RPMI7951 (cell line): ENCODE measurements at places on chromosomes 5 and 9. TPM values are rescaled to one million over a fixed set of nuclear protein-coding genes. Genes with fewer than 3 reads are reported as not detected.

GRCh38 chr5:126499853-126500342, 76.7 kb downstream of the GRAMD2B start:
- DNase-seq: no peak

- no peak for DNase-seq
These were observed 1.2 kb downstream of the ARRDC1 start for GRCh38 chr9:137606734-137607138.

FREM1 gene
- 0.60 and 0.88 TPM in 2 replicates for total RNA-seq

- DNase-seq: peak; percentile 57
These were observed 15.5 kb upstream of the NCS1 start for GRCh38 chr9:130156672-130157071.

- no peak for DNase-seq
These were observed 8.1 kb downstream of the SEC61B start for GRCh38 chr9:99230206-99230605.

- no peak for DNase-seq
These were observed 1402.7 kb upstream of the DMAC1 start for GRCh38 chr9:9202276-9202675.

- DNase-seq: no peak
These were observed 136.6 kb downstream of the SEC61B start for GRCh38 chr9:99358668-99359067.

DNA sequence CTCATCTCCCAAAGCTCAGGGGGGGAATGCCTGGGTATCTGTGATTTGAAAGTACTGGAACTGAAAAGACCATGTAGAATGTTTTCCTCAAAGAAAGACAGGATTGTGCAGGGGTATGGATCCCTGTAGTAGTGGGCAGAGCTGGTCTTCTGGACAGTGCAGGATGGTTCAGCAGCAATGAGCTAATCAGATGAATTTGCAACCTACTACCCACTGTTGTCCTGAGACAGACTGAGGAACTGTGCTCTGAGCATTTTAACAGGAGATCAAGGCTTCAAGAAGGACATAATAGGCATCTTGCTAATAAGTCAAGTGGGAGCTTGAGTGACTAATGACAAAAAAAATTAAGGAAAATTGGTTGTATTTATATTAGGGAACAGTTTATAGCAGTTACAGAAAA, 61.7 kb downstream of the FYB1 start:
- DNase-seq: no peak

DNA sequence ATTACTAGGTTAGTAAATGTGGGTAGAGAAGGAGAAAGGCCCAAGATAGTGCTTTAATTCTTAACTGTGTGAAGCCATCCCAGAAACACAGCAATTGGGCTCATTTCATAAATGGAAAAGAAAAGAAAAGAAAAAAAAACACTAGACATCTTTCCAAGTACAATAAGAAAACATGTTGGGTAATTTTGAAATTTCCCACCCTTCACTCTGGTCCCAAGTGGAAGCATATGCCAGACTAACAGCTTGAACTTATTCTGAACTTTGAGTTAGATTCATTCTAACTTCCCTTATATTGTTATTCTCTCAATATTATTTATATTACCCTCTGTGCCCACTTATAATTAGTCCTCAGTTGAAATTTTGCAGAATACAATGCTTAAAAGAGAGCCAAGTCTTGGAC, 113.4 kb upstream of the GHR start:
- no peak for DNase-seq

- no peak for DNase-seq
These were observed 24.0 kb downstream of the NKD2 start for GRCh38 chr5:1032551-1033027.

GRCh38 chr9:81822301-81822865, 105.8 kb upstream of the SPATA31D4 start:
- DNase-seq: no peak

DNA sequence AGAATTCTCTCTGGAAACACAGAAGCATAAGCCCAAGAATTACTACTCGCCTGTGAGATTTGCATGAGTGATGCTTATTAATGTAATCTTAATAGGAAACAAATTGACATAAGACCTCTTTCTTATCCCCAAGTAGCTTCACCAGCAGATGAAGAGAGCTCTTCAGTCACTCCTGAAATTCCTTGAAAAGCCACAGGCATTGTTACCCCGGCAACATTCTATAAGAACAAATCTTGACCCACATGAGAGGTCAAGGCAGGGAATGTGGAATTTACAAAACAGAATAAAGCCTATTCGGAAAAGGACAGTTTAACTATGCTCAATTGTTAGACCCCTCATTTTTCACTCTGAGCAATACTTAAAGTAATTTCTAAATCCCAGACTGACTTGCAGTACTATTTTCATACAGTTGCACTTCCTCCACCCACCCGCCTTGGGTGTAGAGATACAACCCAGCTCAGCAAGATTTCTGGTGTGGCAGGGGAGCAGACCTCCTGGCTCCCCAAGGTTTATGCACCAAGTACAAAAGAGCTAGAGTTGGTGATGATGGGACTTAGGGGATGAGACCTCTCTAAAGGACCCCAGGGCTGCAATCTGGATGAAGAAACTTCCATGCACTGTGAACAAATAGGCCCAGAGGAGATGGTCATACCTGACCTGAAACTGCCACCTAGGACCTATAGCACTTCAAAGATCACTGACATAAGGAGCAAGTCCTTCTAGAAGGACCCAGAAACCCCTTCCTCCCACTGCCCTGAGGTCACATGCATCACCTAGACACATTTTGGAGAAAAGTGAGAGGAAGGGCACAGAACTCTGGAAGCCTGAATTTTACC, 242.1 kb downstream of the ZNF608 start:
- DNase-seq: peak; percentile 3

- peak; percentile 82 for DNase-seq
These were observed 295.7 kb upstream of the PTGER4 start for GRCh38 chr5:40383749-40384651.

GRCh38 chr5:10747678-10748622, 13.1 kb downstream of the DAP start:
- DNase-seq: no peak

DNA sequence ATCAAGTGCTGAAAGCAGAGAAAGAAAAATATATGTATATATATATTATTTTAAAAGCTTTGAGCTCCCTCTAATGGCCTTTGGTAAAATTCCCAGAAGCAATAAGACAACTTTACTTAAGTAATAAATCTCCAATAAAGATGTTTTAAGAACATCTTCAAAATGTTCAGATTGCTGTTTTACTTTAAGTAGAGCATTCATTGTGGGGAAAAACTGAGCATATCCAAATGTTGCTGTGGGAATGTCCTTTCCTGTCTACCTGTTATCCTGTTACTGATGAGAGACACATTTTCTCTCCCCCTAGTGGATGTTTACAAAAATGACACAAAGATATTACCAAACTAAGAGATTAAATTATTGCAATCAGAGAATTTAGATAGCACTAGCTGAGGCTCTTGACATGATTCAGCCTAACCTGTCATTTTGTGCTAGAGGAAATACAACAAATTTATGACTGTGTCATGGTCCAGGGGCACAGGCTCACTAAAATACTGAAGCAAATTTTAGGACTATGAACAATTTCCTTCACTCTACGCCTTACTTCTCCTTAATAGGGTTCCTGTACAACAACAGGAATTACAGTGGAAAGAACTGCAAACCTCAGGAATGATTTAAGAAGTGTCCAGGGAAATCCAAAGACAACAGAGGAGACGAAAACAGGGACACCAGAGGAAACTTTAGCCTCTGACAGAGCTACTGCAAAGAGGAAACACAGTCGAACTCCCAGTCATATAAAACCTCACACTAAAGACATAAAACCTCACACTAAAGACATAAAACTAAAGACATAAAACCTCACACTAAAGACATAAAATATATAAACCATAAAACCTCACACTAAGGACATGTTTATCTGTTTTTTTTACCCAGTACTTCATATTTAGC, 24.3 kb upstream of the PRRC1 start:
- peak; percentile 51 for DNase-seq

CCNJL gene
- total RNA-seq: 2.3 and 3.0 TPM in 2 replicates

FOXD4L6 gene
- total RNA-seq: not detected in 2 replicates

DNA sequence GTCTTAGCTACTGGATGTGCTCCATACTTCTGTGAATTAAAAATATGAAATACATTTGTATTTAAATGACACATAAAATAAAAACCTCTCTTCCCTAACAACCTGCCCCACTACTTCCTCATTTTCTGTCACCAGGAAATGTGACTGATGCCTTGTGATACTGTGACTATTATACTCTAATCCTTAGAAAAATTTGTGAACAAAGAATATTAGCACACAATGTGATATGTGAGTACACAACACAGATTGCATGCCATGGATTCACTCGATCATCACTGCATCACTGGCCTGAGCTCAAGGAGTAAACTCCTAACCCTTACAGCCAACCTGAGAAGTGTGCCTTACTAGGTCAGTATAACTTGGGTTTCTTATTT, 281.0 kb downstream of the EFNA5 start:
- DNase-seq: no peak

FRMD3 gene
- 0.10 and 0.36 TPM in 2 replicates for total RNA-seq

PCDHB15 gene
- 1.6 and 2.0 TPM in 2 replicates for total RNA-seq

DNA sequence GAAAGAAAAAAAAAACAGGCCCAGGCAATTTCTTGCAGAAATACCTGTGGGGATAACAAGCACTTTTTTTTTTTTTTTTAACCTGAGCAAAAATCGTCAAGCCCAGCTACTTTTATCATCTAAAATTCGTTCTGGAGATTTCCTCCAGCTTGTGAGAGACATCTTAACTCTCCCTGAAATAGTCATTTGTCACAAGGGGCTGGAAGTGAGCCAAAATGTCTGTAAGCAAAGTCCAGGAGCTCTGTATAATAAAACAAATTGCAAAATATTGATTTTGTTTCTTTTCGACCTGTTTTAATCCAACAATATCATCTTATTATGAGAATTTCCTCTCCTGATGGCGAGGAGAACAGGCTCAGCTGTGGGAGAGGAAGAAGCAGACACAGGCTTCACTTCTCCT, 168.4 kb downstream of the TTLL11 start:
- no peak for DNase-seq

CDC42SE2 gene
- 12.7 and 14.2 TPM in 2 replicates for total RNA-seq

- DNase-seq: peak; percentile 67
These were observed 143.8 kb upstream of the MAP3K1 start for GRCh38 chr5:56671571-56671970.

GRCh38 chr5:39455645-39456044, 30.9 kb upstream of the DAB2 start:
- DNase-seq: no peak

C8G gene
- not detected in 2 replicates for total RNA-seq

DNA sequence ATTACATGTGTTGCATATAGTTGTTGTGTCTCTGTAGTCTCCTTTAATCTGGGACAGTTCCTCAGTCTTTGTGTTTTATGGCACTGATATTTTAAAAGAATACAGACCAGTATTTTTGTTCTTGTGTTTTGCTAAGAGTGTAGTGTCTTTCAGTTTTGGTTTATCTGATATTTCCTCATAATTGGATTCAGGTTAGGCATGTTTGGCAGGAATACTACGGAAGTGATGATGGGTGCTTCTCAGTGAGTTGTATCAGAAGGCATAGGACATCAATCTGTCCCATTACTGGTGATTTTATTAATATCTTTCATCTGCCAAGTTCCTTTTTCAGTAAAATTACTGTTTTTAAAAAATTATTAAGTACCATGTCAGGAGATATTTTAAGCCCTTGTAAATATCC, 212.9 kb downstream of the ARHGEF28 start:
- no peak for DNase-seq

GRCh38 chr5:52892242-52892878, 96.8 kb upstream of the ITGA2 start:
- DNase-seq: no peak

DNA sequence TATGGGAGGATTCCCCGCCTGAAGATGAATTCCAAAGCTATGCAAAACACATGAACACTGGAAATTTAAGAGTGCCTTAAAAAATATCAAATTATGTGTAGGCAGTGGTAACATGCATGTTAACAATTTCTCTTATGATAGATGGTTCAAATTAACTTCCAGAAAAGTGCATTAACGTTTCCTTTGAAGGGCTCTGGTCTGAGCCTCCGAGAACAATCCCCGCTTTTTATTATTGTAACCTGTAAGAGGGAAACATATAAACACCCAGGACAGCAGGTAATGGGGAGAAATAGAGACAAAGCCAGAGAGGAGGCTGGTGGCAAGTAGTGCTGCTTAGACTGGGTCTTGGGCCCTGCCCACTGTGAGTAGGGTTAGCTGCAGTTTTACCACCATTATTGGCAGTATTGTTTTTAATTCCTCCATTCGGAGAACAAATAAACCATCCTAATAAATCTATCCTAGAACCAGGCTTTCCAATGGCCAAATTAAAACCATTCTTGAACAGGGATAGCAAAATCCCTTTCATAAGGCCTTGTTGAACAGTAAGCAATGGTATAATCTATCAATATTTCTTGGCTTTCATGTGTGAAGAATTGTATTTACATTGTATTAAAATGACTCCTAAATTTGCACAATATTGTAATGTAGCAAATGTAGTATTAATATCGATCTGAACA, 6.3 kb downstream of the NR2F1 start:
- no peak for DNase-seq

DNA sequence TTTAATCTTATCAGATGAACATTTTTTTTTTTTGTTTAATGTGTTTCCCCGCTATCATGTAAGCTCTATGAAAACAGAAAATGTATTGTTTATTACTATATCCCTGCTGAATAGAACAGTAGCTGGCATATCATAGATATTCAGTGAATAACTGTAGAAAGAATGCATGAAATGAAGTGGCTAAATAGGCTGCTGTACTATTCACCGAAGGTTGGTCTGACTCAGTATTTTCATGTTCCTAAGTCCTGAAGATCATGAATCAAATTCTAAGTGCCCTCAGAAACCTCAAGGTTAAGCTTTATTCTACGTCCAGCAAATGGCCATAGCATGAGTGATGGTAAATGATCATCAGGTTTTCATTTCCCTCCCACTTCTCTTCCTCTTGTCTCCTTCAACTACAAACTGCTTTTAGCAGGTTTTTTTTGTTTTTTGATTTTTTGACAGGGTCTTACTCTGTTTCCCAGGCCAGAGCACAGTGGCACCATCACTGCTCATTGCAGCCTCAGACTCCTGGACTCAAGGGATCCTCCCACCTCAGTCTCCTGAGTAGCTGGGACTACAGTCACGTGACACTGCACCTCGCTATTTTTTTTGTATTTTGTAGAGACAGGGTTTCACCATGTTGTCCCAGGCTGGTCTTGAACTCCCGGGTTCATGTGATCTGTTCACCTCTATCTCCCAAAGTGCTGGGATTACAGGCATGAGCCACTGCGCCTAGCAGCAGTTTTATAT, 19.1 kb upstream of the ZFAND5 start:
- peak; percentile 69 for DNase-seq

- DNase-seq: no peak
These were observed 21.8 kb downstream of the CTNNAL1 start for GRCh38 chr9:108991479-108991878.

LRRC19 gene
- not detected in 2 replicates for total RNA-seq

PCAT7 gene
- 0.29 and 0.36 TPM in 2 replicates for total RNA-seq

ANKRD18B gene
- not detected in 2 replicates for total RNA-seq

GRCh38 chr5:154508114-154508513, 30.1 kb upstream of the HAND1 start:
- no peak for DNase-seq

NDOR1 gene
- 4.6 and 5.4 TPM in 2 replicates for total RNA-seq
